ENCODE measurements at places on chromosomes 2 and 18. TPM values are rescaled to one million over a fixed set of nuclear protein-coding genes. Genes with fewer than 3 reads are reported as not detected.
A peak's percentile ranks its signal among the peaks of the same experiment; 100 is the strongest.

DNA sequence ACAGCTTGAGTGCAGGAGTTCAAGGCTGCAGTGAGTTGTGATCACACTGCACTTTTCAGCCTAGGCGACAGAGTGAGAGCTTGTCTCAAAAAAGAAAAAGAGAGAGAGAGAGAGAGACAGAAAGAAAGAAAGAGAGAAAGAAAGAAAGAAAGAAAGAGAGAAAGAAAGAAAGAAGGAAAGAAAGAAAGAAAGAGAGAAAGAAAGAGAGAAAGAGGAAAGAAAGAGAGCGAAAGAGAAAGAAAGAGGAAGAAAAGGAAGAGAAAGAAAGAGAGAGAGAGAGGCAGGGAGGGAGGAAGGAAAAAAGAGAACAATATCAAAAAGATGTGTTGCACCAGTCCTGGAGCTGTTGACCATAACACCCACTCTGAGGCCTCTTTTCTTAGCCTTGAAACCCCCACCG is 89.8 kb upstream of the MBOAT2 start:
- no peak for DNase-seq
- H3K4me1 ChIP-seq, result no peaks in the 10 kb centered on the region
- H3K27me3 ChIP-seq, result no peaks in the 10 kb centered on the region
- no peaks in the 10 kb centered on the region for H3K36me3 ChIP-seq
- no peak overlapping the region for H3K4me3 ChIP-seq

- no peak for DNase-seq
- H3K4me1 ChIP-seq, result no peaks in the 10 kb centered on the region
- H3K27ac ChIP-seq, result no peak overlapping the region
- H3K27me3 ChIP-seq, result no peaks in the 10 kb centered on the region
- H3K36me3 ChIP-seq, result no peaks in the 10 kb centered on the region
Measured at GRCh38 chr2:174094542-174094941, 129.4 kb upstream of the SP3 start.

GRCh38 chr2:174485788-174486562 is 854 bp downstream of the GPR155 start:
- H3K27me3 ChIP-seq, result peaks cover 22% of the 10 kb centered on the region
- DNase-seq, result peak; percentile 74
- no peak overlapping the region for H3K27ac ChIP-seq
- no peaks in the 10 kb centered on the region for H3K4me1 ChIP-seq
- no peaks in the 10 kb centered on the region for H3K36me3 ChIP-seq

- H3K4me3 ChIP-seq, result no peak overlapping the region
- no peak overlapping the region for H3K27ac ChIP-seq
- H3K27me3 ChIP-seq, result no peaks in the 10 kb centered on the region
- no peaks in the 10 kb centered on the region for H3K4me1 ChIP-seq
- DNase-seq, result no peak
Measured at GRCh38 chr2:183946193-183946592, 652.1 kb upstream of the ZNF804A start.

DNA sequence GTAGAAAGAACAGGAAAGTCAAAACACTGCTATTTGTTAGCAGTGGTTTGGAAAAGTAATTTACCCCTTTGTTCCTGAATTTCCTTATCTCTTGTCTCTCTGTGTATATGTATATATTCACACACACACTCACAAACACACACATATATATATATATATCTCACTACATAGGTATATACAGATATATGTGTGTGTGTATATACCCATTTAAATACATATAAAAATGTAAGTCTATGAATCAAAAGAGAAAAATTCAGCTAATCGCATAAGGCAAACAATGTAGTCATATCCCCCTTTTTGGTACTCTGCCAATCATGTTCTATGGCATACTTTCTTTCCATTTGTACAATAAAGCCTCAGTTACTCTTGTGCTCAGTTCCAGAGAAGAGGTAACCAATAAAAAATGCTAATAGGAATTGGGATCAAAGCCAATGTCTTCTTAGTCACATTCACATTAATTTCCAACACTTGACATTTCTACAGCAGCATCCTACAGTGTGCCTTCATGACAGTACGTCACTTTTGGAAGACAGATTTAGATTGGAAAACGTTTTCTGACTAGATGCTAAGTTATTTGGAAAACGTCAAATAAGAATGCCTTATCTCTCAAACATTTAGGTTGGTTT is 94.6 kb downstream of the MC4R start:
- no peaks in the 10 kb centered on the region for H3K27me3 ChIP-seq
- H3K27ac ChIP-seq, result no peak overlapping the region
- DNase-seq, result no peak
- H3K36me3 ChIP-seq, result no peaks in the 10 kb centered on the region
- H3K4me1 ChIP-seq, result no peaks in the 10 kb centered on the region
- H3K4me3 ChIP-seq, result no peak overlapping the region

DNA sequence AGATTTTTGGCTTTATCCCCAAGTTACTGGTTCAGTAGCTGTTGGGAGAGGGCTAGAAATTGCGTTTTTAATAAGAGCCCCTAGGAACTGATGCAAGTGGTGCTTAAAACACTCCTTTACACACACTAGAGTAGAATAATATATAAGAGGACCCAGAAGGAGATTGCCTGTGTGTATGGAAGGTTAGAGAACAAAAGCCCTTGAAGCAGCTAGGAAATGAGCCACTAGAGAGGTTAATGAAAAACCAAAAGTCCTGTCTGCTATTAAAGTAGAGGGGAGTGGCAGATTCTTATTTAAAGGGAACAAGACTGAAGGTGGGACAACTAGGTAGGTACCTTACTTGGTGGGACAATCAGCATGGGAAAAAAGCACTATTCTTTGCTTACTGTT is 14.4 kb upstream of the SLC39A10 start:
- peaks cover 6% of the 10 kb centered on the region for H3K4me1 ChIP-seq
- no peaks in the 10 kb centered on the region for H3K36me3 ChIP-seq
- no peak overlapping the region for H3K4me3 ChIP-seq
- DNase-seq, result no peak
- H3K27me3 ChIP-seq, result no peaks in the 10 kb centered on the region
- H3K27ac ChIP-seq, result no peak overlapping the region

- no peak overlapping the region for H3K4me3 ChIP-seq
- H3K4me1 ChIP-seq, result peaks cover 3% of the 10 kb centered on the region
- no peak overlapping the region for H3K27ac ChIP-seq
- H3K27me3 ChIP-seq, result no peaks in the 10 kb centered on the region
- no peak for DNase-seq
- H3K36me3 ChIP-seq, result peaks cover 66% of the 10 kb centered on the region
Measured at GRCh38 chr2:42659609-42660008, 91.2 kb downstream of the MTA3 start.

GRCh38 chr2:88517759-88518201 is 65.3 kb upstream of the FOXI3 start:
- H3K27me3 ChIP-seq, result peaks cover 85% of the 10 kb centered on the region
- H3K36me3 ChIP-seq, result no peaks in the 10 kb centered on the region
- H3K27ac ChIP-seq, result no peak overlapping the region
- DNase-seq, result peak; percentile 76

DNA sequence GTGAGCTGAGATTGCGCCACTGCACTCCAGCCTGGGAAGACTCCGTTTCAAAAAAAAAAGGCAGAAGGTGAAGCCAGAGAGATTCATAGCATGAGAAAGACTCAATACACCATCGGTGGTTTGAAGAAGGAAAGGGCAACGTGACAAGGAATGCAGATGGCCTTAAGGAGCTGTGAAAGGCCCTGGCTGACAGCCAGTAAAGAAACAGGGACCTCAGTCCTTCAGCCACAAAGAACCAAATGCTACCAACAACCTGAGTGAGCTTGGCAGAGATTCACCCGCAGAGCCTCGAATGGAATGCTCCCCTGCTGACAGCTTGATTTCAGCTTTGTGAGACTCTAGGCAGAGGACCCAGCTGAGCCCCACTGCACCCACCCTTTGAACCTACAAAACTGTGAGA is 154.9 kb upstream of the NDUFV2 start:
- no peaks in the 10 kb centered on the region for H3K27me3 ChIP-seq
- H3K36me3 ChIP-seq, result no peaks in the 10 kb centered on the region
- no peak overlapping the region for H3K4me3 ChIP-seq
- DNase-seq, result peak; percentile 79

- peaks cover 23% of the 10 kb centered on the region for H3K27me3 ChIP-seq
- no peaks in the 10 kb centered on the region for H3K4me1 ChIP-seq
- peak overlapping the region; percentile 78 for H3K4me3 ChIP-seq
- peak; percentile 85 for DNase-seq
- no peak overlapping the region for H3K27ac ChIP-seq
Measured at GRCh38 chr2:154697418-154698252, 860 bp upstream of the KCNJ3 start.

- no peaks in the 10 kb centered on the region for H3K27me3 ChIP-seq
- peaks cover 10% of the 10 kb centered on the region for H3K36me3 ChIP-seq
Measured at GRCh38 chr2:221569871-221570270, 2.2 kb downstream of the EPHA4 start.

DNA sequence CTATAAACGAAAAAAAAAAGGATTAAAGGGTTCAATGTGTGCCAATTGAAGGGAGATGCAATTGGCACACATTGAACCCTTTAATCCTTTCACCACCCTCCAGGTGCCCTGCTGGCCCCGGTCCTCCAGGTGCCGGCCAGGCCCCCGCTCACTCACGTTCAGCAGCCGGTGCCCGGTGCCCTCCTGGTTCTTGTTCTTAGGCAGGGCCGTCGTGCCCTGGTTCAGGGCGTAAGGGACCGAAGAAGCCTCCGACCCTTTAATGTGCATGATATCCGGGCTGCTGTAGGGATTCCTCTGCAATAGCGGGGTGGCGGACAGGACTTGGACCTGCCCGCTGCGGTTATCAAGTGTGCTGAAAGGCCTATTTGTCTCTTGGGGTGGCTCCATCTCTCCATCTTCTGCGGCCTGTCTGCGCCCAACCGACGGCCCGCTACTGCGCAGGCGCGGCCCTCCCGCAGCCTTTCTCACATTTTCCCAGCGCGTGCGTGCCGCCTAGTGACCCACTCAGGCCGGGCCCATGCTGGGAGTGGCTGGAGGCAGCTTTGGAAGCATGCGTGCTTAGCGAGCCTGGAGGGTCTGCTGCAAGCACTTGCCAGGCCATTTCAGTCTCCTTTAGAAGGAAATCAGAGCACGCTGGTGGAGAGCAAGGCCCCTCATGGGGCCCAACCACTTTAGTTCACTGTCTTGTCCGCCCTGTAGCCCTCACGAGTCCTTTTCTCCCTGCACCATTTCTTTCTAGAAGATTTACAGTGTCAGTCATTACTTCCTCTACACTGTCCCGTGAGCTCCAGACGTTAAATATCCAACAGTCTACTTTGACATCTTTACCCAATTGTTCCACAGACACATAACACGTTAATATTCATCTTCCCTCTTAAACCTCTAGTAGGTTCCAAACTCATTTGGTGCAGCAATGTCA is 24.3 kb downstream of the TMEM237 start:
- H3K27me3 ChIP-seq, result no peaks in the 10 kb centered on the region
- H3K36me3 ChIP-seq, result peaks cover 12% of the 10 kb centered on the region
- H3K4me1 ChIP-seq, result no peaks in the 10 kb centered on the region
- peak; percentile 63 for DNase-seq

- H3K27ac ChIP-seq, result no peak overlapping the region
- no peaks in the 10 kb centered on the region for H3K36me3 ChIP-seq
- DNase-seq, result no peak
- H3K4me1 ChIP-seq, result no peaks in the 10 kb centered on the region
Measured at GRCh38 chr2:141704541-141704940, 426.3 kb downstream of the LRP1B start.

GRCh38 chr18:36693931-36694620 is 134.7 kb downstream of the TPGS2 start:
- H3K4me3 ChIP-seq, result no peak overlapping the region
- H3K36me3 ChIP-seq, result no peaks in the 10 kb centered on the region

GRCh38 chr2:7860693-7861092 is 821.2 kb upstream of the ID2 start:
- DNase-seq, result peak; percentile 26
- H3K4me1 ChIP-seq, result no peaks in the 10 kb centered on the region
- H3K27ac ChIP-seq, result no peak overlapping the region
- H3K27me3 ChIP-seq, result no peaks in the 10 kb centered on the region

GRCh38 chr18:42850174-42851083 is 265.1 kb downstream of the RIT2 start:
- H3K27ac ChIP-seq, result no peak overlapping the region
- H3K4me3 ChIP-seq, result no peak overlapping the region
- DNase-seq, result no peak
- H3K36me3 ChIP-seq, result no peaks in the 10 kb centered on the region

DNA sequence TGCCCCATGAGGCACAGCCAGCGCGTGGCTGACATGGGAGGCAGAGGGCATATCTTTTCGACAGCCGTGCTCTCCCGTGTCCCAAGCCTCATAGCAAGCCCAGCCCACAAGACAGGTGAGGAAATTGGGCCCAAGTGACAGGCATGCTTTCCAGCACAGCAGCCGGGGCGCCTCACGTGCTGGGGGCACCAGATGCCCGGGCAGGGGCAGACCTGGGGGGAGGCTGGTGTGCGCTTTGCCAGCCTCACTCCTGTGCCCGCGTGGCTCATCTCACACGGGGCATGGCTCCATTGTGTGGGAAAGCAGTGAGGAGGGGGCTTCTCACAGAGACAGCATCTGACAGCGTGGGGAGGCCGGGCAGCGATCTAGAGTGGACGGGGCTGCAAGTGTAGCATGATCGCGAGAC is 93.2 kb downstream of the USP40 start:
- no peaks in the 10 kb centered on the region for H3K27me3 ChIP-seq
- no peak overlapping the region for H3K27ac ChIP-seq
- H3K4me3 ChIP-seq, result no peak overlapping the region
- no peaks in the 10 kb centered on the region for H3K4me1 ChIP-seq

DNA sequence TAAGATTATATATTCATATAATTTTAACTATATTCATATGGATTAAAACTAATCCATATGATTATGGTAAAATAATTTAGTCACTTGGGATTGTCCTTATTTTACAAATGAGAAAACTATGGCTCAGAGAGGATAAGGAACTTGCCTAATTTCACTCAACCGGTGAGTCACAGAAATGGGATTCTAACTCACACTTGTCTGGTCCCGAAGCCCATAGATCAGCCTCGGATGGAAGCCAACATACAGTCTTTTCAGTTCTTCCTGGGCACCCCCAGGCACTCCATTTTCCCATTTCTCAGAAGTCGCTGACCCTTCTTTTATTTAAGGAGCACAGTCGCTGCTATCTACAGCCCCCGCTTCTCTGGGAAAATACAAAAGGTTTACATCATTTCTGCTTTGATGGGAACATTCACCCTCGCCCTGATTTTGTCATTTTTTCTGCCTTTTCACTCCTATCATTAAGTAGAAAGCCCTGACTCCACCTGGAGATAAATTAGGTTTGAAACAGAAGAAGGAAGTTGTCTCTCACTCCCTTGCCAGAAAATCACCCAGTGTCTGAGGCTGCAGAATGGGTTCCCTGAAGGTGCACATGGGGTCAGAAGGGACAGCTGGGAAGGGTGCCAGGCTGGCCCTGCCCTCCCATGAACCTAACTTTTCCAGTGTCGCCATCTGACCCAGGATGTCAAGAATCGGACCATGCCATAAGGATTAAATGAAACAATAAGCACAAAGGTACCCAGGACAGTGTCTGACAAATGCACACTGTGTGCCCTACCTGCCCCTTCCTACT is 36.6 kb downstream of the CYP1B1 start:
- no peaks in the 10 kb centered on the region for H3K4me1 ChIP-seq
- no peaks in the 10 kb centered on the region for H3K36me3 ChIP-seq
- DNase-seq, result no peak
- no peaks in the 10 kb centered on the region for H3K27me3 ChIP-seq
- H3K27ac ChIP-seq, result no peak overlapping the region

- no peak overlapping the region for H3K27ac ChIP-seq
- H3K4me3 ChIP-seq, result no peak overlapping the region
- no peaks in the 10 kb centered on the region for H3K36me3 ChIP-seq
- DNase-seq, result no peak
- peaks cover 5% of the 10 kb centered on the region for H3K4me1 ChIP-seq
Measured at GRCh38 chr2:168626647-168627046, 170.6 kb downstream of the CERS6 start.

The SLC9A4 gene
- 0.08 TPM for total RNA-seq

The KLHL14 gene
- total RNA-seq, result 4.2 TPM

The SOCS6 gene
- total RNA-seq, result 30.0 TPM

The FBXO15 gene
- total RNA-seq, result 3.0 TPM

The XDH gene
- total RNA-seq, result 1.7 TPM

The CHRNA1 gene
- not detected for total RNA-seq

The SAG gene
- total RNA-seq, result not detected

The DHRS9 gene
- not detected for total RNA-seq
